ENCODE measurements at places on chromosomes 3 and 15.
A peak's percentile ranks its signal among the peaks of the same experiment; 100 is the strongest.

- no peak for DNase-seq
Observed at GRCh38 chr15:100981086-100981485, 61.9 kb downstream of the LRRK1 start.

DNA sequence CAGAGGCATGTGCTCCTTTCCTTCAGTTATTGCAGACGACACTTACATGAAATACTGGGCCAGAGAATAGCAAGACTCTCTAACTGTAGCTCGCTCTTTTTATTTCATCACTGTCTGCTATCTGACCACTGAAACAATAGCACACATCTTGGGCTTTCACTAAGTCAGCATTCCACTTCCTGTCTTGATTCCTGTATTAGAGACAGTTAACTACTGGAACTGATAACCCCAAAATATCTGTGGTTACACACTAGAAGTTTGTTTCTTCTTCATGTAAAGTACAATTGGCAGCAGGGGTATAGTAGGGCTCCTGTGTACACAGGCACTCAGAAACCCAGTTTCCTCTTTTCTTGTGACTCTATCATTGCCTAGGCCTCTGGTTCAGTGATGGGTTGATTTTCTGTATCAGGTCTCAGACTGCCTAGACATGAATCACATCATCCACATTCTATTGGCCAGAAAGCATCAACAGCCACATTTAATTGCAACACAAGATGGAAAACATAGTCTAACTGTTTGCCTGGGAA lies 230.2 kb upstream of the CD96 start:
- DNase-seq = no peak

DNA sequence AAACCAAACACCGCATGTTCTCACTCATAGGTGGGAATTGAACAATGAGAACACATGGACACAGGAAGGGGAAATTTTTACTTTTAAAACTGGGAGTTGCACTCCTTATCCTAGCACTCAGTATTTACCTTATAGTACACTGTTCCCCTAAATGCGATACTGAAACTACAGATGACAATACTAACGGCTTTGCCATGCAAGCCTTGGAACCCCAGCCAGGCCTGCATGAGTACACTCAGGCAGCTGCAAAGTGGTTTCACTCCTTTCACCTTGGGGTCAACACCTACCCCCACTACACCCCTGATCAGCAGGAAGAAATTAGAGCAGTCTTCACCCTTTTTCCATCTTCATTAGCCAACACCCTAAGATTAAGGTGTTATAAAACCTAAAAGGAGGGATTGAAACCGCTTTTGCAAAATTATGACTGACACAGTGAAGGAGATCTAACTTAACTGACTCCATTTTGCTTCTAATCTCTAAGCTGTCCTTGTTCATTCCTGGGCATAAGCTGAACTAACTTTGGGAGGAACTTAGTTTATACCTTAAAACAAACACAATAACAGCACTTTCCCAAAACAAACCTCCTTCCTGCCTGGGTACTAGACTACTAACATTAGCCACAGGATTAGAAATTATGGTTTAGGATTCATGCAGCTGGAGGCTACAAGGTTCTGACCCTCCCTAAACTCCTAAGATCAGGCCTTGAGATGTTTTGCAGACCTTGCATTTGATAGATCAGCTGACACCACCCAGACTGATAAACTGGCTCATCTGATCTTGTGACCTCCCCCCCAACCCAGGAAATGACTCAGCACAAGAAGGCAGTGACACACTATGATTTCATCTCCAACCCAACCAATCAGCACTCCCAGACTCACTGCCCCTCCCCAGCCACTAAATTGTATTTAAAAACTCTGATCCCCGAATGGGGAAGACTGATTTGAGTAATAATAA lies 452.1 kb upstream of the PPP2R3A start:
- DNase-seq = peak; percentile 78

- no peak for DNase-seq
Observed at GRCh38 chr3:38297947-38298711, 16.0 kb downstream of the SLC22A14 start.

GRCh38 chr3:141526709-141527108 lies 39.9 kb downstream of the RASA2 start:
- DNase-seq = no peak

GRCh38 chr15:90680371-90680935 lies 36.7 kb upstream of the BLM start:
- peak; percentile 80 for DNase-seq

GRCh38 chr3:194485881-194486539 lies 792 bp downstream of the ATP13A3 start:
- DNase-seq = peak; percentile 46

DNA sequence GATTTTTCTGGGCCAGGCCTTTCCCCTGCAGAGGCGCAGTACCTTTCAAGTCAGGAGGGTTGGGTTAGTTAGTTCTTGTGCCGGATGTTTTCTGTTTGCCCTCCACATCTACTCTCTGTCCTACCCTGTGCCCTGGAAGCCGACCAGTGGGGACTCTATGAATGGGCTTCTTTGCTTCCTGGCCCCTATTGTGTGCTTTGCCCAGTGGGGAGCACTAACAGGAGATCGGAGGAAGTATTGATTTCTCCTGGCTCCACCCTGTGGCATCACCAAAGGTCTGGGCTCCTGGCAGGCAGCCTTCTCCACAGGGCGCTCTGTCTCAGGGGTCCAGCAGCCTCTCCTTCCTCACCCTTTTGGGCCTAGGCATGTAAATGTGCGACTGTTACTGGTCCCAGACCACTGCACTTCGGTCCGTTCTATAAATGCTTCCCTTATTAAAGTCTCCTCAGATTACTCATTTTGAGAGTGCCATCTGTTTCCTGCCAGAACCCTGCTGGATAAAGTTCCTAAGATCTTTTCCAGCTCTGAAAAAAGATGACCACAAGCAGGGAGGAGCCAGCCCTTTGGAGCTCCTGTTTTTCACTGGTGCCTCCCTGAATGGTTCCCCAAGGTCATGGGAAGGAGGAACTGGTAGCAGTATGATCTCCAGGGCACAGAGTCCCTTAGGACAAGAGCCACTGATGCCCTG lies 44.5 kb downstream of the CTDSPL start:
- DNase-seq = peak; percentile 21

DNA sequence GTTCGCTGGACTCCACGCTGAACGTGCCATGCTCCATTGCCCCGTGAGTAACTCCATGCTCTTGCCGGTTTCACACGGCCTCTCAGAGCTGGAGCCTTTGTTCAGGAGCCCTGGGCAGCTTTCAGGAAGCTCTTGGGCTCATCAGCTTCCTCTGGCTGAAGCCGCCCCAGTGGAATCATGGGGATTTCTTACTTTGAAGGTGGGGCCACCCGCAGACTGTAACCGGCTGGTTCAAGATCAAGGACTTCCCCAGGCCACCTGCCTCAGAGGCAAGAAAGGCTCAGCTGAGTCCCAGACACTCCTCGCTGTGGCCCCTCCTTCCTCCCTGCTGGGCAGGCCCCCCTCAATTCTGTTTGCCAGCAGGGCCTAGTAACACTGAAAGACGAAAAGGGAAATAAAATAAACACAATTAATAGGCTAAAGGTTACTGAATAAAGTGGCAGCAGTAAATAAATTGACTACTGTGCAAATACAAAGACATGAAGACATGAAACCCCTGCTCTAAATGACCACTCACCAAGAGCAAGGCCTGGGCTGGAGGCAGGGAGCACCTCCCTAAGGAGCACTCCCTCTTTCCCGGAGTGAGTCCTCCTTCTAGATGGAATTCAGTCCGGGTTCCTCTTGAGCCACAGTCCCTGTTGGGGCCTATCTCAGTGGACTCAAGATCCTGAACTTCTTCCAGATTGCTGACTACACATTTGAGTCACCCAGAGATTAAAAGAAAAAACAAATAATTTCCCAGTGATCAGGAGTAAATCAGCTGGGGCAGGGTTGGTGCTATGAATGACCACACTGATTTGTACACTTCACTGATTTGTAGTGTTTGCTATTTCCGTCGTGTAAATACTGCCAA lies 51.0 kb downstream of the ZDHHC19 start:
- peak; percentile 68 for DNase-seq

DNA sequence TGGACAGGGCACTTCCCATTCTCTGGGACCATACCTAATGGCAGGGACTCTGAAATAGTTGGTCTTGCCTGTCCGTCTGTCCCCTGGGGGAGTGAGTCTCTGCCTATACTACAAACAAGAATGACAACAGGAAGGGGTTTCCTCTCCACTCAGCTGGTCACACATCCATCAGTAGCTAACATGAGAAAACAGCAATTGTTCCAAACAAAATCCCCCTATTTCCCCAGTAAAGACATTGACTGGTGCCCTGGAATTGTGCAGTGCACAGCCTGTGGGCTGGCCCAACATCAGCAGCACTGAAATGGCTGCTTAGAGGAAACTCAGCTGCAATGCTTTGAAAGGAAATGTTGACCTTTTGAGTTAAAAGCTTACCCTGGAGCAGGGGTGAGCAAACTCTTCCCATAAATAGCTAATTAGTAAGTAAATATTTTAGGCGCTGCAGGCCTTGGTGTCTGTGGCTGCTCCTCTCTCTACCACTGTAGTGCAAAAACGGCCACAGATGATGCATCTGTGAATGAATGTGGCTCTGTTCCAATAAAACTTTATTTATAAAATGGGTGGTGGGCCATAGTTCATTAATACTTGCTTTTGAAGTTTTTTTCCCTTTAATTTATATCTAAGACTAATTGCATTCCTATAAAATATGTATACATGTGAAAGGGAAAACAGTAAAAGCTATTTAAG lies 174.3 kb downstream of the KLF13 start:
- no peak for DNase-seq

DNA sequence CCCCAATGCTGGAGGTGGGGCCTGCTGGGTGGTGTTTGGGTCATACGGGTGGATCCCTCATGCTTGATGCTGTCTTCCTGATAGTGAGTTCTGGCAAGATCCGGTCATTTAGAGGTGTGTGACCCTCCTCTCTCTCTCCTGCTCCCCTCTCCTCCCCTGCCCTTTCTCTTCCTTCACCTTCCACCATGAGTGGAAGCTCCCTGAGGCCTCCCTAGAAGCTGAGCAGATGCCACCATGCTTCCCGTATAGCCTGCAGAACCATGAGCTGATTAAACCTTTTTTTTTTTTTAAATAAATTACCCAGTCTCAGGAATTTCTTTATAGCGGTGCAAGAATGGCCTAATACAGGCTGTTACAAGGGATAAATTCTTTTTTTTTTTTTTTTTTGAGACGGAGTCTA lies 36.3 kb upstream of the IQSEC1 start:
- DNase-seq = no peak

DNA sequence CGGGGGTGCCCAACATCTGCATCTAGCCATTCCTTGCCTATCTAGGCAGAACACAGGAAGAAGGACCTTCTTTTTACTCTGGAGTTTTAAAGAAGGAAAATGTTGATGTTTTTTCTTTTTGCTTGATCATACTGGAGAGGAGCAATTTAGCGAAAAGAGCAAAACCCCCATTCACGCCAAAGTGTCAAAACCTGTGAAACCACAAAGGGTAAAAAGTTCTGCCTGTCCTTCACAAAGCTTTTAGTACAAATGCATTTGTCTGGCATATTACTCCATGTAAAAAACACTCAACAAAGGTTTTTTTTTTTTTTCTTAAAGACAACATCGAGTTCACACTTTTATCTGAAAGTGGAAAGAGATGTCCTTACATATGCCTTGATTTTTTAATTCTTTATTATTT lies 214.2 kb upstream of the MRPL3 start:
- no peak for DNase-seq

DNA sequence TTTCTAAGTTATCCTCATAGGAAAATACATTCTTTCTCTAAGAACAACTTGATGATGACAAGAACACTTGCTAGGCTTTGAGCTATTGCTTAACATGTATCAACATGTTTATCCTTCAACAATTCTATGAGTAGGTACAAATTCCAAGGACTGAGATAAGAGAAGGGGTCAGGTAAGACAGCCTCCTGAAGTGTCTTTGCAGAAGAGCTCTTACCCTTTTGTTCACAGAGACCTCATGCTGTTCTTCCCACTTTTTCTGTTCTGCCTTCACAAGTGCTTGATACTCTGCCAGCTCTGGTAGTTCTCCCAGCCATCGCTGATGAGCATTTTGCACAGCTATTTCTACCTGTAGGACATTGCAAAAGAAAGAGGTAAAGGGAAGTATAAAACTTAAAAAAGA lies 50.9 kb downstream of the CEP152 start:
- DNase-seq = no peak

- DNase-seq = no peak
Observed at GRCh38 chr3:153783106-153783505, 338.1 kb upstream of the ARHGEF26 start.

GRCh38 chr3:143352850-143353550 lies 233.4 kb downstream of the CHST2 start:
- DNase-seq = no peak

DNA sequence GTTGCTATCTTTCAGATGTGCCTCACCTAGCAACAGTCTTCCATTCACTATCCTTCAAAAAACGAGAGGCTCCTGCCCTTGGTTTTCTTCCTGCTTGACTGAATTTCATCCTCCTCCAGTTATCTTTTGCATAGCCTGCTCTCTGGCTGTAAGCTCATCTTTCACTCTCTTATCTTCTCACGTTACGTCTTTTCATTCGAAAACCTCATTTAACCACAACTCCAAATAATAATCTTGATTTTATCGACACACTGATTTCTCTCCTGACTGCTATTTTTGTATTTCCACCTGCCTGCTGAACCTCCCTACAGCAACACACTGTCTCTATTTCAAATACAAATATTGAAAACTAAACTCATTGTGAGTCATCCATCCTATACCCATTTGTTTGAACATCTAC lies 230.7 kb upstream of the TMC3 start:
- DNase-seq = no peak

DNA sequence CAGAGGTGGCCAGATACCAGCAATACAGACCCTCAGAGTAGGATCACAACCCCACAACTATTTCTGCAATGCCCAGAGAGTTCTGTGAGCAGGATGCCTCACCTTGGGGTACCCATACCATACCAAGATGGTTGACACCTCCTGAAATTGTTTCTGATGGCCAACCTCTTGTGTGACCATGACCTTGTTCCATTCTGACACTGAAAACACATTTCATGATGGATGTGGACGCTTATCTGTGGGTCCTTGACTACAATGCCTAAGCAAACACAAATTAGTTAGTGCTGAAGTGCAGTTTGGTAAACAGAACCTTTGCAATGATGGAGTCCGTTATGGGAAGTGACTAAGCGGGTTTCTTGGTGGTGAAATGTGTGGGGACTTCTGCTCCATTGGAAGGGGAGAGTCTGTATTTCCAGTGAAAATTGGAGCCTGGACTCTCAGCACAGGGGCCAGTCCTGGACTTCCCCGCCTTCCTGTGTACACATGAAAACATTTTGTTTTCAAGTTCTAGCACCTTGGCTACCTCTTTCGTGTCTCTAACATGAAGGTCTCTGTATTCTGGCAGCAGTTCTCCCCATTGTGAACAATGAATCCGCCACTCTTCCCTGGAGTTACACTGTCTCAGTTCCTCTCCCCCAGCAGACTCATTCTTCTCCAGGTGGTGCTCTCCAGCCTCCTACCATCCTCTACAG lies 106.2 kb downstream of the XXYLT1 start:
- DNase-seq = no peak

- no peak for DNase-seq
Observed at GRCh38 chr15:99556578-99556977, 9.2 kb upstream of the MEF2A start.

- DNase-seq = no peak
Observed at GRCh38 chr3:12384451-12385233, 95.8 kb downstream of the PPARG start.

All from Daoy (cell line).